T-helper 2 cell (primary cell): ENCODE measurements at places on chromosomes 12 and 14.

DNA sequence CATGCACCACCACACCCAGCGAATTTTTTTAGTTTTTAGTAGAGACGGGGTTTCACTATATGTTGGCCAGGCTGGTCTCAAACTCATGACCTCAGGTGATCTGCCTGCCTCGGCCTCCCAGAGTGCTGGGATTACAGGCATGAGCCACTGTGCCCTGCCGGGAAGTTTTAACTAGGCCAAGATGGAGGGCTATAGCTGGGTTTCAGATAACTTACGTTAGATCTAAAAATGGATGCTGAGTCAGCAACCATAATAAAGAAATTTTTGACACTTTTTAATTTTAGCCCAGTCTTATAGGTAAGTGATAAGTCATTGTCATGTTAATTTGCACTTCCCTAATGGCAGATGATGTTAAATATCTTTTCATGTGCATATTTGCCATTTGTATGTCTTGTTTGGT, 14.4 kb downstream of the ZDHHC17 start:
- DNase-seq: no peak

GRCh38 chr12:106128585-106129328, 10.0 kb downstream of the NUAK1 start:
- DNase-seq: no peak

GRCh38 chr12:26595806-26596205, 237.2 kb downstream of the ITPR2 start:
- DNase-seq: no peak

DNA sequence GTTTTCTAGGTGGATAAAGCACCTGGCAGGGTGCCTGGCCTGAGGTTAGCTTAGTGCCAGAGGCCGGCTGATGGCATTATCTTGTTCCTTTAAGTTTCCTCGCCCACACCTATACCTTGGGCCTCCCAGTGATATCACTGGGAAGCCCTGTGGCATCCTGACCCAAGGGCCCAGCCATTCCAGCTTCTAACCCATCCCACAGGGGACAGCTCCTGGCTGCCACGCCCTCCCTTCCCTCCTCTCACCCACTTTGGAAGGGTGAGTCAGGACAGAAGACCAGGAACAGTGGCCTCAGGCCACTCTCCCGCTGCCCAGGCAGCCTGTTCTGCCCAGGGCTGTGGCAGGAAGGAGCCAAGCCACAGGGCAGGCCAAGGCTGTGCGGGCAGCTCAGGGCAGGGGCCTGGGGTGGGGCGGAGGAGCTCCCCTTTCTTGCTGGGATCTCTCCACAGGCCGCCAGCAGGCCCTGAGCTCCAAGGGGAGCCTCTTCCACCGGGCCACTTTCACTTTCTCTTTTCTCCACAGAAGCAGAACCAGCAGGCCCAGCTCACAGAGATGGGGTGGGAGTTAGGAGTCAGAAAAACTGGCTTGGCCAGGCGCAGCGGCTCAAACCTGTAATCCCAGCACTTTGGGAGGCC, 75.1 kb downstream of the IRF2BPL start:
- DNase-seq: no peak

GRCh38 chr12:72876092-72876491, 603.9 kb downstream of the TRHDE start:
- DNase-seq: no peak

DNA sequence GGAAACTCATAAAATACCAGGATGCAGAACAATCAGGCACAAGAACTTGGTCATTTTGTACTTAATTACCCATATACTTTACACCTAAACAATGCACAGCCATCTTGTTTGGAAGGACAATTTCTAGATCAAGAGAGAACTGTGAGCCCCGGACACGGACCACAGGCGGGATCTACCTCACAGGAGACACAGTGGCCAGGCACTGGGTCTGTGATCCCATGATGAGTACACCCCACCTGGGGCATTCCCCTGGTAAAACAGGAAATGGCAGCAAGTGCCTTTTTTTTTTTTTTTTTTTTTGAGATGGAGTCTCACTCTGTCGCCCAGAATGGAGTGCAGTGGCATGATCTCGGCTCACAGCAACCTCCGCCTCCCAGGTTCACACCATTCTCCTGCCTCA, 15.2 kb downstream of the GOLGA3 start:
- DNase-seq: no peak
